Karpas-422 (cell line): ENCODE measurements at places on chromosomes 3 and 15. TPM values are rescaled to one million over a fixed set of nuclear protein-coding genes. Genes with fewer than 3 reads are reported as not detected.

GRCh38 chr3:40801284-40801741 lies 276.6 kb downstream of the ZNF621 start:
- no peak for DNase-seq

GRCh38 chr3:194810076-194810475 lies 124.4 kb downstream of the FAM43A start:
- no peak for DNase-seq

DNA sequence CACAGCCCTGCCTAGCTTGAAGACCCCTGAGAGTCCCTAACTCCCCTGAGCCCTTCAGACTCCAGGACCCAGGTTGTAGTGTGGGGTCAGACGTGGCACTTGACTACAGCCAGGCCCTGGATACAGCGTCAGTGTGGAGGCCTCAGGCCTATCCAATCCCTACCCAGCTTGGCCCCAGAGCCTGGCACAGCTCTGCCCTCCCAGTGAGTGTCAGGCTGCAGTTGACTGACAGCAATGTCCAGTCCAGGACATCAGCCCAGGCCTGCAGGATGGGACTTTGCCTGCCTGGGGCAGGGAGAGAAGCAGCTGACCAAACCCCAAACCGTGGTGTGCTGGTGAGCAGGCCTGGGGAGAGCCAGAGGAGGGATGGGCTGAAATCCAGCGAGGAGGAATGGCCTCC lies 27.3 kb downstream of the KLF13 start:
- DNase-seq, result no peak

- no peak for DNase-seq
Measured at GRCh38 chr3:157785102-157785826, 282.0 kb upstream of the VEPH1 start.

STX19 gene
- total RNA-seq, result not detected in 2 replicates

CSTA gene
- 3.8 and 10.5 TPM in 2 replicates for total RNA-seq

ACKR4 gene
- total RNA-seq, result 7.4 and 8.4 TPM in 2 replicates

GRCh38 chr15:82292271-82292670 lies 29.7 kb downstream of the SAXO2 start:
- no peak for DNase-seq
